ENCODE measurements at places on chromosomes 2 and 18.

DNA sequence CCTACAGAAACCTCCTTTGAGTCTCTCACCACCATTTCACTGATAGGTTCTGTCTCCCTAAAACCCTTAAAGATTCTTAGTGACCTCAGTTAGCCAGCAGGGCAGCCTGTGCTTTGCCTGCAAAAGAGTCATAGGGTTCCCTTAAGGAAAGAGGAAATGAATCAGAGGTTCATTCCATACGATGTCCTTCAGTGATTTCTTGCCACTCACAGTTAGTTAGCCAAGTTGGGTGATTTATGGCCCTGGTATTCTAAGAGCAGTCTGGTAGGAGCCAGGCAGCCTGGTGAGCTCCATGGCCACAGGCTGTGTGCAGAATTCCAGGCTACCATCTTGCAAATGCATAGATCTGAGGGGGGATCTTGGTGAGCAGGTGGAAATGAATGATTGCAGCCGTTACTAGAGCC lies 18.7 kb upstream of the CCBE1 start:
- no peak for DNase-seq

DNA sequence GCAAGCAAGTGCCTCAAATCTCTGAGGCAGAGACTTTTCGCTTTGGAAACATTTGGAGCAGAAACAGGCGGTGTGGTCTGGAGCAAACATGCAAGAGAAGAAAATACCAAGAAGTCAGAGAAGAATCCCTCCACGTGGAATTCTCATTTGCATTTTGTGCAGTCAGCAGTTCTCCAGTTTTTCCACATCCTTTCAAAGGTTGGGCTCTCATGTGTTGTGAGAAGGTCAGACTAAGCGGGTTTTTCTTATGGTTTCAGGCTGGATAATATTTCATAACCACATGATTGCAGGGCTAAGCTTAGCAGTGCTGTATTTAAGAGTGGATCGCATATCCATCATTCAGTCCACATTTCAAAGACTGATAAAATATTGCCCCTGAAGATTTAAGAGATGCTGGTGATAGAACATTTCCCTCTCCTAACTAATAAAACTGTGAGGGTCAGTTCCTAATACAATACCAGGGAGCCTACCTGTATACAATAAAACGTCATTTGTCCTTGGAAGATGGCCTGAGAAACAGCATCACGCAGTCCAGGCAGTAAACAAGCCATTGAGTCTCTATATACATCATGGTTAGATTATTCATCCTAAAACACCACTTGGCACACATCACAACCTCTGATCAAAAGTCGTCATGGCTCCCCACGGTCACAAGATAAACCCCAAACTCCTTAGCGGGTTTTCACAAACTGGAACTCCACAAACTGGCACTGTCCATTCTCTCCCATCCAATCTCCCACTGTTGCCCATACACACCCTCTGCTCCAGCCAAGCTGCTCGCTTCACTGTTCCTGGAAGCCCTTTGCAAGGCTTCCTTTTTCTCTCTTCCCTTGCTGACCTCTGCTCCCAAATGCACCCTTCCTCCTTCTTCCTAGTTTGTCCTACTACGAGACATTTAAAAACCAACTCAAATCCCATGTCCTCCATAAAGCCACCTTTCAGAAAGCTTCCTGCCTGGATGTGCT lies 31.5 kb downstream of the ANKRD44 start:
- no peak for DNase-seq

DNA sequence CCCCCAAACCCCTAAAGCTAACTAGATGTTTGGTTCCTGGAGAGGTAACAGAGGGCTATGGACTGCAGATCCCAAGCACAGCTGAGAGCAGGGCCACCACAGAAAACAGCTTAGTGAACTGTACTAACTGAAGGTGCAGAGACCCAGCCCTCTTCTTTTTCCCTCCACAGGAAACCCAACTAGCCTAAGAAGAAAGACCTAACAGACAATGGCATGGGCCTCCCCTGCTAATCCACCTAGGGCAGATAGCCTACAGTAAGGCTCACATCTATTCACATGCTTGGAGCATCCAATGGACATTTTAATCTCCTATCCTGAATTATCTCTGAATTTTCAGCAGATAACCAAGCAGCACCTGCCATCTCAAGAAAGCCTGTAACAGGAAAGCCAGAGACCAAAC lies 8.8 kb upstream of the FECH start:
- DNase-seq: no peak

- no peak for DNase-seq
These were observed 41.2 kb downstream of the ETAA1 start for GRCh38 chr2:67438337-67438736.

Data from renal cortex interstitium (tissue), 15 donors.